M059J (cell line): ENCODE measurements at places on chromosomes 13 and 19. TPM values are rescaled to one million over a fixed set of nuclear protein-coding genes. Genes with fewer than 3 reads are reported as not detected.

Gene MRPL54
- 48.6 and 81.6 TPM in 2 replicates for total RNA-seq

Gene FAM124A
- 0.22 and 0.64 TPM in 2 replicates for total RNA-seq

Gene BEST2
- total RNA-seq, result not detected in 2 replicates

Gene ZNF497
- 0.54 and 1.5 TPM in 2 replicates for total RNA-seq

Gene NLRP7
- not detected in 2 replicates for total RNA-seq

Gene PTH2
- not detected in 2 replicates for total RNA-seq
